Activated naive CD8-positive, alpha-beta T cell treated with anti-CD3 and anti-CD28 coated beads, Interleukin-2, amount 10 ng/mL, durations not matched to agents 7 days and 5 days (primary cell): ENCODE measurements at places on chromosomes 4 and X.

DNA sequence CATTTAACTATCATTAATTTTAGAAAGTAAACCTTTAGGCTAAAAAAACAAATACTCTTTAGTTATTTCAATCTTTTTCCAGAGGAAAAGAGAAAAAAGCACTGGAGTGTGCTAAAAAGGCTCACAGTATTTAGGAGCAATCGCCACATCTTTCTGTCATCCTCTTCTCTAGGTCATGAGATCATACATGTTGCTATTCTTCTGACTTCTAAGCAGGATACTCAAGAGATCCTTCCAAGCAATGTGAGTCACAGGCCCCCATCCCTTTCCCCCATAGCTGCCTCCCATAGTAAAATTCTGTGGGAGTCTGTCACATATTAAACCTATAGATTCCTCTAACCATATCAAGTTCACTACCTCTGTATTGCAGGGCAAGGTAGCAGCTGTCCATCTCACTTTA is 7.7 kb downstream of the EDNRA start:
- DNase-seq, result no peak

- DNase-seq, result no peak
Observed at GRCh38 chrX:131216828-131217227, 72.3 kb downstream of the IGSF1 start.

DNA sequence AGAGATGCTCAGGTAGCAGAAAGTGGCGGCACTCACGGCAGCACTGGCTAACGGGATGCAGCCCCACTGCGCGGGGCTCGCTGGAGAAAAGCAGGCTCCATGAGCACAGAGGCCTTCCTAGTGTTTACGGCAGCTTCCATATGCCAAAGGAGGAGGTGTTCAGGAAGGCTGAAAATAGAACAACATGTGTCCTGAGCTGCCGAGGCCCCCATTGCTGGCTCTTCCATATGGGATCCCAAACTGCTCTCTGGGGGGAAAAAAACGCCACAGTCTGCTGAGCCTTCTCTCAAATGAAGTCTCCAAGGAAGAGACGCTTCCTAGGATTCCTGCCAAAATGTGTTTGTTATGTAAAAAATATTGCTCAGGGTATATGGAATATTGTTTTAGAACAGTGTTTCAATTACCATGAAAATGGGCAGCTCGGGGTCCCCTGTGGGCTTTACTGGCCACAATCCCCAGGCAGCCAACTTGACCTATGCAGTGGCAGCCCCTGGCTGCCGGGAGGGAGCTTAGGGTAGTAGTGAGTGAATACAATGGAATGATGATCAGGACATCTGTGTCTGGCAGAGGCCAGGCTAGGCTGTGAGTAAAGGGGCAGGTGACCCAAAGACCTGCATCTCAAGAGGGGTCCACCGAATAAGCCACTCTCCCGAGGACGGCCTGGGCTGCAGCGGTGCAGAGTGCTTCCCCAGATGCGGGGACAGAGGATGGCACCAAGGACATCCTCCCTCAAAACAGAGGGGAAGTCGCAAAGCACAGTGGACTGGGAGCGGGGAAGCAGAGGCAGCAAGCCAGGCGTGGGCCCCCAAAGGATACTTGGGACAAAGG is 170.1 kb downstream of the AFAP1 start:
- DNase-seq, result no peak

- DNase-seq, result no peak
Observed at GRCh38 chr4:31334086-31334910, 614.1 kb downstream of the PCDH7 start.

GRCh38 chr4:94419956-94420355 is 31.8 kb upstream of the PDLIM5 start:
- no peak for DNase-seq

GRCh38 chrX:131985526-131986049 is 37.5 kb upstream of the STK26 start:
- DNase-seq, result no peak

DNA sequence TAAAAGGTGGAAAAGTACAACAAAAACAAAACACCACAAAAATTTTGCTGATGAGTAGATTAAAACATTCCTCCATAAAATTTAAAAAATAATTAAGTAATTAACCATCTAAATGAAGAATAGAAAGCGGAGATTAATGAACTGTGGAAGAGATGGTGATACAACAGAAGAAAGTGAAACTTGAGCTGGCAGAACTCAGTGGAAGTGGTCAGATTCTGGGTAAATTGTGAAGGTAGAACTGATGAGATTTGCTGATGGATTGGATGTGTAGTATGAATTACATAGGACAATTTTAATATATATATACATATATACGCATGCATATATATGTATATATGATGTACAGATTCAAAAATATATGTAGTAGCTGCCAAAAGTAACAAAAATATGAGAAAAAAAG is 73.9 kb downstream of the AMOT start:
- DNase-seq, result no peak

DNA sequence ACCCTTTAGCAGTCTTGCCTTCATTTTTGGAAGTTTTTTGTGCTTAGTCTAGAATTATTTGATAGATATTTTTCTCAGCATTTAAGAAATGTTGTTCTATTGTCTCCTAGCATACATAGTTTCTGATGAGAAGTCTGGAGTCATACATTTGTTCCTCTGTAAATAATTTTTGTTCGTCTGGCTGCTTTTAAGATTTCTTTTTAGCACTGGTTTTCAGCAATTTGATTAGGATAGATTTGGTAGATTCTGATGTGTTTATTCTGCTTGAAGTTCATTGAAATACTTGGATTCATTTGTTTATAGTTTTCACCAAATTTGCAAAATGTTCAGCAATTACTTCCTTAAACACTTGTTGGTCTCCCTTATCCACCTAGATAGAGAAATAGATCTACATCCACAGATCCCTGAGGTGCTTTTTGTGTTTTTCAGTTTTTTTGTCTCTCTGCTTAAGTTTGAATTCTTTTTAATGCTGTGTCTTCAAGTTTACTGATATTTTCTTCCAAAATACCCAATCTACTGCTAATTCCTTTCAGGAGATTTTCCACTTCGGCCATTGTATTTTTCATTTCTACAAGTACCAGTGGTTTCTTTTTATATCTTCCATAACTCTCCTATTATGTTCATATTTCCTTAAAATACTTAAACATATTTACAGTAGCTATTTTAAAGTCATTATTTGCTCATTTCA is 64.9 kb downstream of the ABLIM2 start:
- no peak for DNase-seq

- DNase-seq, result no peak
Observed at GRCh38 chr4:139934057-139934707, 219.8 kb downstream of the MAML3 start.

- DNase-seq, result no peak
Observed at GRCh38 chr4:68346461-68346860, 3.4 kb downstream of the YTHDC1 start.

DNA sequence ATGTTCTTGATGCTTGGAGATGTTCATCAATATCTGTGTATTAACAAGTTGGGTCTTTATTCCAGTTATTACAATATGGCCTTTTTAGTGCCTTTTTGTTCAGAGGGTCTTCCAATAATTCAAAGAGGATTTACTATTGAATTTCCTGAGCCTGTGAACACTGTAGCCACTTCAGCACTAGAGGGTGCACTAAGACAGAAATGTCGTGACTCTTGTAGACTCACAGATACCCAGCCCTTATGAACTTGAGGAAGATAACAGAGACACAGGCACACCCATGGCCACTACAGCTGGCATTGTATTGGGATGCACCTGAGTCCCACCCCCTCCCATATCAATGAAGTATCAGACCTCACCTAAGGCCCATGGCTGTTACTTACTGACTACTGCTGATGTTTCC is 54.4 kb upstream of the ACTRT1 start:
- DNase-seq, result no peak

- DNase-seq, result no peak
Observed at GRCh38 chrX:41336447-41336846, 2.5 kb downstream of the DDX3X start.

GRCh38 chr4:73589261-73589847 is 30.9 kb downstream of the RASSF6 start:
- no peak for DNase-seq

- DNase-seq, result no peak
Observed at GRCh38 chrX:42606591-42606990, 171.4 kb downstream of the PPP1R2C start.

GRCh38 chr4:159505266-159505975 is 402.5 kb downstream of the RAPGEF2 start:
- DNase-seq, result no peak

- no peak for DNase-seq
Observed at GRCh38 chrX:136745215-136746173, 35.2 kb downstream of the ARHGEF6 start.

DNA sequence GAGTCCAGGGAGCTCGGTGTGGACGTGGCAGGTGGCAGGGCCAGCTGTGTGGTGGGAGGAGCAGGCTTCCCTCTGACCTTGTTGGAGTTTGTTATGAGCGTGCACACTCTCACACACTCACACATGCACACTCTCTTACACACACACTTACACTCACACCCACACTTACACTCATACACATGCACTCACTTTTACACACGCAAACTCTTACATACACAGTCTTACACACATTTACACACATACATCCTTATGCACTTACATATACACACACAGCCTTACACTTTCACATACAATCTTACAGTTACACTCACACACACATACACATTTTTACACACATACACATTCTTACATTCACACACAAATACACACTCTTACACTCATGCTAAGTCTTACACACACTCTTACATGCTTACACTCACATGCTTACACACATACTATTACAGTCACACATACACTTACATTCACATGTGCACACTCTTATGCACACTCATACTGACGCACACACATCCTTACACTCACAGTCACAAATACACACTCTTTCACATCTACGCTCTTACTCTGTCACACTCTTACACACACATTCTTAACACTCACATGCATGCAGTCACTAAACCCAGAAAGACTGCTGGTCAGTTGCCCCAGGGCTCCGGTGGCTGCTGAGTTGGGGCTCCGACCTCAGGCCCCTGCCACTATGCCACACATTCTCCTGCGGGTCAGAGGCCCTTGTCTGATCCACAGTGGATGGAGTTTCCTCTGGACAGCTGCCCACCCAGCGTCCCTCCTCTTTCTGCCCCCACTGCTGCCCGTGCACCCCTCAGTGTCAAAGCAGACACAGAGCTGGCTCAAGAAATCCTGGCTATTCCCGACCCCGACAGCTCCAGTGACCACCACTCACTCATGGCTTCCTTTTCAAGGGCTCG is 95.8 kb downstream of the ADRA2C start:
- DNase-seq, result no peak

DNA sequence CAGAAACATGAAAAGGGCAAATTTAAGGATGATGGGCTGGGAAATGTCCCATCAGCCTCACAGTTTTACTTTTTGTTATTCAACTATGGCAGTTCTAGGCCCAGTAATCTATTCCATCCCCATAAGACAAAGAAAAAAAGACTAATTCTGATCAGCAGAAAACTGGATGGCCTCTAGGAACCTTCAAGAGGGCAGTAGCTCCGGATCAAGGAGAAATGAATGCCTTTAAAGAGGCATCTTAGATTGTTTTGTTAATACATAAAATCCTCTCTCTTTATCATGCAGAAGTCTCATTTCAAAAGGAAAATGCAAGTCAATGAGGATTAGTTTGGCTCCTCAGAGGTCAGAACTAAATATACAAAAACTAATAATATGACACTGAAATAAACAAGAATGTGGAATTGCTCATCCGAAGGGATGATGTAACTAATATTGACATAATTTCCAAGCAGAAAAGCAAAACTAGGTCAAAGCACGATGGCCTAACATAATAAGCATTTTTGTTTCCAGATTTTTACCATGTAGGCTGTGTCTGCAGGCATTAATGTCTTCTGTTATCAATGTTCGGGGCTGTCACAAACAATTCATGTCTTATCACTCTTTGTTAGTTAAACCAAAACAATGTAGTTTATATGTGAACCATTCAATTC is 8.8 kb downstream of the MID1 start:
- no peak for DNase-seq

- no peak for DNase-seq
Observed at GRCh38 chr4:38170338-38171169, 210.4 kb downstream of the PTTG2 start.

- no peak for DNase-seq
Observed at GRCh38 chrX:121571333-121571732, 523.9 kb downstream of the GLUD2 start.
